ENCODE measurements at places on chromosomes 5 and 9.

- no peak for DNase-seq
These were observed 234.1 kb downstream of the LRRC70 start for GRCh38 chr5:62812621-62813255.

- peak; percentile 6 for DNase-seq
These were observed 276.2 kb downstream of the SYK start for GRCh38 chr9:91077624-91078368.

DNA sequence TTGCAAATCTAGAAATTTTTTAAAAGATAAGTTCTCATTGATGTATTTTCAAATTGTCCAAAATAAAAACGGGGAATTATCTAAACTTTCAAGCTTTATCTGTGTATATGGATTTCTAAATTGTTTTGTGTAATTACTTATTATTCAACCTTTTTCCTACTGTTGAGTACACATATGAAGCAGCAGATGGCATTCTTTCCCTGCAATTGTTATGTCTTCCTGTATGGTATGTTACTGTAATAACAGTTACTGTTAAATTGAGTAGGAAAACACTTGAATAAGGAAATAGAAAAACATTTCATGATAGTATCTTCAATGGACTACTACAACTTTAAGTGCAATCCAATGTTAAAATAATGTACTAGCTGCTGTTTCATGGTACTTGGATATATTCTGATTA, 124.8 kb downstream of the RANBP17 start:
- DNase-seq = no peak

DNA sequence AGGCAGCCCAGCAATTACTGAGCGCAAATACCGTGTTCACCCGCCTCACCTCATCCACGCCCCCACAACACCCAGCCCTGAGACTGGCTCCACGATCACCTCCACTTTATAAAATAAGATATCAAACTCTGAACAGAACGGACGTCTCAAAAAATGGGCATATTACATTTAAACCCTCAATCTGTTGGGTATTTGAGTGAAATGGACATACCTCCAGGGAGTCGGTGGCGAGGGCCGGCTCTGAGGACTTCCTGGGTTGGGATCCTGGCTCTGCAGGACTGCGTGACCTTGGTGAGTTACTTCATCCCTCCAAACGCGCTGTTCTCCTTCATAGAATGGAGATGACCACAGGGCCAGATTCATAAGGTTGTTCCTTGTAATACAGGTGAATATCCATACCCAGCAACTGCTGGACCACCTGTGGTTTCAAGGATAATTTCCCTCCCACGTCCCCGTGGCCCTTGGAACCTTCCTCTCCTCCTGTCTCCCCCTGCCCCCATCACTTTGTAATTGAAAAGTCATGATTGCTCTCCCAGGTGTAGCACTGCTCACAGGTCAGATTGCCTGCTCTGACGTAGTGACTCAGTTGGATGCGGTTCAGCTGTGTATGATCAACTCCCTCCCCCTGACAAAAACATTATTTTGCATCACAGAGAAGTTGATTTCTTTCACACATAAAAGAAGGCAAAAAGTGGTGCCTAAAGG, 135.6 kb downstream of the KCNIP1 start:
- no peak for DNase-seq

DNA sequence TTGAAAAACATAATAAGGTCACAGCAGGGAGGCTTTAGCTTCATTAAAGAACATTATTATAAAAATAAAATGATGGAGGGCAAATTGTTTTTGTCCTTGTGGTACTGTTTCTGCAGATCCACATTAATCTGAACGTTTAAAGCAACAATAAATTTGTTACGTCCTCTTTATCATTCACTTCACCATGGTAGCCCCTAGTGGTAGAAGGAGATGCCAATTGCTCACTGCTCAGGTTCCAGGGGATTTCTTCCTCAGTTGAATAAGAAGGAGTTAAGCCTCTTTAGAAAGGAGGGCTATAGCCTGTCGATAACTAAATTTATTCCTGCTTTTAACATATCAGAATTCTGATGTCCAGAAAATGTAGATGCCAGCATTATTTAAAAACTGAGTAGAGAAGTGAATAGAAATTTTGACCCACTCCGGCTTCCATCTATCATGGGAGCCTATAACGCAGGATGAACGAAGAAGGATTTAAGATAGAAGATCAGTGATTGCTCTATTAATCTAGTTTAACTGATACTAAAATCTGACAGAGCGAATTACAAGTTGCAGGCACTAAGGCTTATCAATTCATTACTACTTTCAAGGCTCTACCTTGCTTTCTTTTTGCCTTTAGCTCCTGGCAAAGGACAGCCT, 692.3 kb downstream of the PTPRD start:
- DNase-seq = no peak

DNA sequence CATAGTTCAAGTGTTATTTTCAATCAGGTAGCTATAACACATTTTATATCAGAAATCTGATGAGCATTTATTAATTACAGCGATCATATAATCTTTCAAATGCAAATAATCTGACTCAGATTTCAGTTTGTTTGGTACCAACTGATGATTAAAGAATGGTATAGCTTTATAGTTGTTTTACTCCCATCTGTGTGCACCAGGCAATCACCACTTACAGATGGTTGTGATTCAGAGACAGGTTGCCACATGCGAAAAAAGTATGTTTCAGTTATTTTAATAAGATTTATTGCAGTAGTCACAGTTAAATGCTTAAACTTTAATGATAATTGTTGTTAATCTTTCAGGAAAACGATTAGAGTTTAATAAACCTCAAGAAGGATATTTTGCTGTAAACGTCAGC, 155.1 kb upstream of the ARRDC3 start:
- DNase-seq = no peak

DNA sequence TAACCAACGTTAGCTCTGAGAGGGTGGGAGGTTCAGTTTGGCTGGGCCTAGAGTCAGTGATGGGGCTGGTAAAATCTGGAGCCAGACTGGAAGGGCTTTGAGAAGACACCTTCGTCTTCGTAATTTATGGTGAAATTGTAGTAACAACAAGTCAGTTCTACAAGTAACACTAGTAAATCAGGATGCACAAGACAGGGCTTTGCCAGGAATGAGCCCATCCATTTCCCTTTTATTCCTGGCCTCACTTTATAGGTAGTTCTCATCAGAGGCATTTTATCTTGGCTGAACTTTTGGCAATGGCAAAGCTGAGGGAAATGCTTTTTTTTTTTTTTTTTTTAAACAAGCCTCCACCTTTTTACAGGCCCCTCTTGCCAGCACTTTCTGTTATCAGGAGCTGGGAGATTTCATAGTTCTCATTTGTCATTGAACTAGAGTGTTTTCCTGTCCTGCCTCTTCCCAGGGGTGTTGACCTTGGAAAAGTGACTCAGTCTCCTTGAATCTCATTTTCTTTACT, 110.5 kb upstream of the KLF4 start:
- no peak for DNase-seq

DNA sequence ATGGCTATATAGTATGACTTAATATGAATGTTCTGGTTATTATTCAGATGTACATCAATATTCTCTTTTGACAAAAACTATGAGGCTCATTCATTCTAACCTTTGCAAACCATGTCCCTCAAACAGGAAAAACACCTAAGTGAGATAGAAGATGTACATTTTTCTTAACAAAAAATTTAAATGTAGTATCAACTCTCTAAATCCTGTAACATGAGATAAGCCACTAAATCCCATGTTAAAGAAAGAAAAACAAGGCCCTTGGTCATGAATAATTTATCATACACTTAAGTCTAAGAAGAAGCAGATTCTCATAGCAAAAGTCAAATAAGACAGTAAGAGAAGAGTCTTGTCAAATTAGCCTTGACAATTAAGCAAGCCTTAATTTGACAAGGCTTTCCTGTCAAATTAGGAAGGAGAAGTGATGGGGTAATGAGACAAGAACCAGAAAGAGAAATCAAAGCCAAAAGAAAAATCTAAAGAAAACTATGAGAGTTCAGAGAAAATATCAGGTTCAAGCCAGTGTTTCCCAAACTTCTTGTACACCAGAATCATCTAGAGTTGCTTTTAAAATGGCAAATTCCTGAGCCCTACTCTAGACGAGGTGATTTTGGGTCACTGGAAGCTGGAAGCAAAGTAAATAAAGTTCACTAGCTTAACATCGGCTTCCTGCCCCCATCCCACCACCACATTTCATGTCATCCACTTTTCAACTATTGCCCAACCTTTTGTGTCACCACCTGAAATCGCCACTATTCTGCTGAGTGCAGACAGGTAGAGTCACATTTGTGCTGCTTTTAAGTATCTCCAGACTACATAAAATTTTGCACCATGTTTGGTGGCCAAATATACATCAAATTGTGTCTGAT, 76.5 kb downstream of the NR6A1 start:
- no peak for DNase-seq

- no peak for DNase-seq
These were observed 53.1 kb downstream of the NXNL2 start for GRCh38 chr9:88587885-88588649.

- no peak for DNase-seq
These were observed 187.7 kb downstream of the CACNA1B start for GRCh38 chr9:138065287-138065686.

- no peak for DNase-seq
These were observed 10.5 kb upstream of the NKX2-5 start for GRCh38 chr5:173245319-173246134.

DNA sequence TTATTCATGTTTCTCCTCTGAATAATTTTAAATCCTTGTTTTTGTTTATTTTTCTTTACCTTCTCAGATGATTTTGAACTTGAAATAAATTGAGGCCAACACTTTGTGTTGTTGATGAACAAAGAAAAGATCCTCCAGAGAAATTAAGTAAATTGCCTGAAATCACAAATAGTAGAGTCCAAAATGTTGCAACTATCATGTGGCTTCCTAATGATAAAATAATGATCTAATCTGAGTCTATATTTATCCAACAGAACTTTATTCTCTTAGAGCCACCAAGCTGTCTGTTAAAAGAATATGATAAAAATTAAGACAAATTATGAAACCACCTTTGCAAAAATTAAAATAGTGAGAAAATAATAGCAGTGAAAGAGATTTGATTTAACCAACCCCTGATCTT, 132.2 kb upstream of the SPEF2 start:
- DNase-seq = no peak

DNA sequence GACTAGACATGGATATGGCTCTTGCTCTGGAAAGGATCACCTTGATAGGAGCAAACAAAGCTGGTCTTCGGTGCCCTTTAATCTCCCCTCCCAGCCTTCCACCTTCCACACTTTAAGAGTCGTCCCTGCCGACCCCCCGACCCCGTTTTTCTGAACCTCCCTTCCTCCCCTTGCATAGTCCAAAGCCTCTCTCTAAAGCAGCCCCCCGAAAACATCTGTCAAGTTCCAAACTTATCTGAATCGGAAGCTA, 423 bp upstream of the NUP214 start:
- no peak for DNase-seq

GRCh38 chr5:90530736-90531487, 1.5 kb upstream of the LYSMD3 start:
- no peak for DNase-seq

DNA sequence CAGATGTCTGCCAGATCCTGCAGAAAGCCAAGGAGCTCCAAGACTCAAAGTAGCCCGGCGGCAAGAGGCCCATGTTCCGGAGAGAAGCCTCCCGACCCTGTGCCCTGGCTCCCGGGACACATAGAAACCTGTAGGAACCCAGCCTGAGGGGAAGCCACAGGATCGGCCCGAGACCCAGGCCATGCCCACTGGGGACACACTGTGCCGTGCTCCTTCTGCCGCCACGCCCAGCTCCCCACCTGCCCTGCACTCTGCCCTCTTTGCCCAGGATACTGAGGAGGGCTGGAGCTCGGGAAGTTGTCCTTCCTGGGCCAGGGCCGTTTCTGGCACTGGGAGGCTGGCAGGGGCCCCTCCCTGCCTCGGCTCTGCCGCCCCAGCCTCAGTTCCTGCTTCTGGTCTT, 10.5 kb upstream of the ENDOG start:
- DNase-seq = no peak

GRCh38 chr9:136404801-136405136, 4.8 kb upstream of the SNAPC4 start:
- no peak for DNase-seq

Data from GM10248 (cell line).